Tibial nerve (tissue), 4 donors: ENCODE measurements at places on chromosomes 11 and 22.

DNA sequence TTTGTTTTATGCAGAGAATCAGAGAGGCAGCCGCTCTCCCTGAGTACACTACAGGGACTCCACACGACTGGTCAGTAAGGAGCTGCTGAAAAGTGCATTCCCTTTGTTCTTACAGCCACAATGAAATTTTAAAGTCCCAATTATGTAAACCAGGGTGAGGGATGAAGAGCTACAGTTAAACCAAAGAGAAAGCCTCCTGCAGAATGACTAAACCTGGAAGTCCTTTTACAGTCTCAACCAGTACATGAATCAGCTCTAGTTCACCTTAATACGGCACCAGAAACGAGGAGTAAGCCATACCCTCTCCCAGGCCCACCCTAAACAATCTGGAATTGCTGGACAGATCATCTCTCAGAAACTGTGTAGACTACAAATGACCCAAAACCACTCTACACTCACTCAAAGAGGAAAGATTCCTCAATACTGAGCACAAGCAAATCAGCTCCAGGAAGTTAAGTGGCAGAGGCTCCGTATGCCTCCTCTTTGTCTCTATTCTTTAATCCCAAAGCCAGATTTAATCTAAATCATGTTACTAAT is 113.1 kb downstream of the RBFOX2 start:
- no peak for DNase-seq

- no peak for DNase-seq
Measured at GRCh38 chr11:10500757-10501684, 40.0 kb downstream of the RNF141 start.

- DNase-seq: no peak
Measured at GRCh38 chr22:19800761-19801244, 40.2 kb downstream of the TBX1 start.

- DNase-seq: no peak
Measured at GRCh38 chr11:47378836-47379170, 456 bp upstream of the SPI1 start.

- no peak for DNase-seq
Measured at GRCh38 chr11:28969832-28970231, 861.6 kb downstream of the METTL15 start.
